ENCODE measurements at places on chromosomes 3 and 15.

DNA sequence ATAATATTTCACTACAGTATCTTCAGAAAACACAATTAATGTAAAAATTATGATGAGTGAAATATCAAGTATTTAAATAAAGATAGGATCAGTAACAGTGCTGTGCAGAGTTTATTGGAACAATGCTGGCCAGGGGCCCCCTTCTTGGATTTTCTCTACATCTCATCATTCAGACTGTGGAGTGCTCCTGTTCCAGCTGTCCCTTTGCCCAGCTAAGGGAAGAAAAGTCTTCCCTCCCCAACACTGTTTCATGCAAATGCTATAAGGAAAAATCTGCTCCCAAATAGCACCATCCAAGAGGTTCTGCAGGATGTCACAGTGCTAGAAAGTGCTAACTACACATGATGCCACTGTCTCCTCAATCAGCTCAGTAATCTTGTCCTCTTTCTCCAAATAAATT is 64.5 kb downstream of the RPL39L start:
- DNase-seq: no peak

- no peak for DNase-seq
Observed at GRCh38 chr15:69790632-69791031, 307.1 kb downstream of the TLE3 start.

- peak; percentile 37 for DNase-seq
Observed at GRCh38 chr15:66862940-66863335, 160.9 kb downstream of the SMAD6 start.

DNA sequence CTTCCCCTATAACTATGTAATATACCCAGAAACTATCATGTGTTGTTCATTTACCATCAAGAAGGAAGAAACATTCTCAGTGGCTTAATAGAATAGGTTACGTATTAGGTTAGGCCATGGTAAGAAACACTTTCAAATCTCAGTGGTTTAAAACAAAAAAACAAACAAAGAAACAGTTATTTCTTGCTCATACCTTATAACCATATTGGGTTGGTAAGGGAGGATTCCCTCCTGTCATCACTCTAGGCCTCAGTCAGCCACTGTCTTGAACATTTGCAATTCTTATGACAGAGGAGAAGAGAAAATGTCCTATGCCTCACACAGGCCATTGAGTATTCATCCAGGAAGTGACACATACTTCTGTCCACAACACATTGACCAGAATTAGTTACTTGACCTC is 727.7 kb upstream of the NECTIN3 start:
- DNase-seq: no peak

GRCh38 chr15:85630311-85630710 is 164.4 kb downstream of the KLHL25 start:
- DNase-seq: no peak

- no peak for DNase-seq
Observed at GRCh38 chr15:101371081-101371480, 76.0 kb upstream of the SNRPA1 start.
